ENCODE measurements at places on chromosomes 12 and 14.

DNA sequence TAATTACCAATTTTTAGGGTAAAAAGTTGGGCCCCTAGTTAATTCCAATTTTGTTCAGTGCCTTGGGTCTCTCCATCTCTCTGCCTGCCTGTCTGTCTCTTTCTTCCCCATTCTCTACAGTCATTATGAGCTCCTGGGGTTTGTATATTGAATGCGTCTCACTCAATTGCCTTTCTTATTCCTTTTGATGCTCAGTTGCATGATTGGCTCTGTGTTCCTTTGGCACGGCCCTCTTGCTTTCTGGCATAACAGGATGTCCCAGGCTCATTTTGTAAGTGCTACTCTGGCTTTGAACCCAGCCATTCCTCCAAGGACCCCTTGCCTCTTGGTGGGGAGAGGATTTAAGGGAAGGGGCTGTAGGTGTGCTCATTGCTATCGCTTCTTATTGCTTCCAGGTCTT, 35.6 kb downstream of the ZNF664 start:
- no peak for DNase-seq

- DNase-seq = no peak
Measured at GRCh38 chr14:74525361-74525851, 31.8 kb downstream of the ISCA2 start.

DNA sequence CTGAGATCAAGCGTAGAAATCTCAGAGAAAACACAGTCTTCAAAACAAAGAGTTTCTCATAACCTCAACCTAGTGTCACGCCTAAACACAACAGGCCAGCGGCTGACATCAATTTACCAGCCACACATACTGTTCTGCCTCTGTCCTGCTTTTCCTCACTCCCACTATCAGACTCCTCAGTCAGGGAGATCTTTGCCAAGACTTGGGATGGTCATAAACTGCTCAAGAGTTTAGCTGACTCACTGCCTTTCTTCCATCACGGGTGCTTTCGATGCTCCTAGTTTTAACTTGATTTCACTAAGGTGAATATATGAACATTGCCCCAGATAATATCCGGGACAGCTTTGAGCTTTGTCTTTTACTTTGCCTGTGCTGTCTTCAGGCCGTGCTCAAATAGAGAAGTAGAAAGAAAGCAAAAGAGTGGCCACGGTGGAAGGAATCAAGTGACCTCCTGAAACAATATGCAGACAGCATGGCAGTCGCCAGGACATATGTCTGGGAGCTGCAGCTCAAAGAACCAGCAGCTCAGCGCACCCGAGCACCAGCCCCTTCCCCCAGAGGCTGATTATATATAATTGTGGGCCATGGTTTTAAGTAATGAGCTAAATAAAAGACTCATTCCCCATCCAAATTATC, 12.1 kb downstream of the MDM1 start:
- no peak for DNase-seq

- no peak for DNase-seq
Measured at GRCh38 chr14:80930836-80931389, 10.6 kb downstream of the CEP128 start.

- no peak for DNase-seq
Measured at GRCh38 chr12:52052468-52053186, 1.4 kb downstream of the NR4A1 start.
